Kidney tubule cell (primary cell): ENCODE measurements at places on chromosomes 7 and 10.

DNA sequence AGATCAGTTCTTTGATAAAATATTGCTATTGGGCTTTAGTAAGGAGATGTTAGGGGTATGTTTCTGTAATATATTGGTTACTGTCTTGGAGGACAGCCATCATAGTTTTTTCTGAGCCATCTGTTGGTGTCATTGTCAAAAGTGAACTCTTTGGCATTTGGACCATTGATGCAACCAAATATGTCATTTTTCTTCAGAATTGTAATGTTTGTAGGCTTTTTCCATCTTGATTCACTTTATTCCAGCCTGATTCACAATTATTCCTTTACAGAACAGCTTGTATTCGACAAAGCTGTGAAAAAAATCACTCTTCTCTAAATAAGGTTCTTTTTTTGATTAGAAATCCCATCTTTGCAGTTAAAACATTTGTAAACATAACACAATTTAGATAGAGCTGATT lies 37.4 kb downstream of the SMNDC1 start:
- no peak for DNase-seq

- no peak for DNase-seq
Observed at GRCh38 chr7:4132221-4132620, 549.9 kb upstream of the FOXK1 start.

DNA sequence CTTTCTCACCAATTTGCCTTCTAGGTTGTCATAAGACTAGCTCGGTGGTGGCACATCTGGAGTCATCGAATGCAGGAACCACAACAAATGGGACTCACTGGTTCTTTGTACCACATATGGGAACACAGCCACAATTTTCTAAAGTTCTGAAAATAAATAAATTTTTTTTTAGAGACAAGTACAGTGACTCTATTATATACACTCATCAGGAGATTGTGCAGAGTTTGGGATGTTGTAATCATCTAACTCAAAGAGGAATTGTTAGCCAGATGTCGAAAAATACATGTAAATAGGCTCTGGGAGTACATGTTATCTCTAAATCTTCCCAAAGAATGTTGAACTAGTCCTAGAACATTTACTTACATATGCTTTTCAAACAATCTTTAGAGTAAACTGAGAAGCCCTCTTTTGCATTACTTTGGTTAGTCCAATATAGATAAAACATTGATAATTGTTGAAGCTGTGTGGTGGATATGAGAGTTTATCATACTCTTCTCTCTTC lies 19.6 kb upstream of the SEPTIN7 start:
- no peak for DNase-seq

DNA sequence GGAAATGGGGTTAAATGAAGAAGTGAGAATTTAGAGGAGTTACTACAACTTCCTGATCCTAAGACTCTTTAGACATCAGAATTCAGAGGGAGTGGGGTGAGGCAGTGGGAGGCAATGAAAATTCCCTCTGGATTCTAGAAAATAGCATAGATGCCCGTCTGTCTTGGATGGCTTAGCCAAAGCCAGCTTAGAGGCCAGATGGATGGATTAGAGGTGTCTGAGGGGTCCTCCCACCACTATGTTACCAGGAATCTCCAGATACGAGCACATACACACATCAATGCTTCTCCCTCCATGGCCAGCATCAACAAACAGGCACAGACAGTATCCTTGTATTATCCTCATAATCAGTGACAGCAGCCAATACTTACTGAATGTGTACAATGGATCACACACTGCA lies 418.1 kb downstream of the PLXNA4 start:
- no peak for DNase-seq

DNA sequence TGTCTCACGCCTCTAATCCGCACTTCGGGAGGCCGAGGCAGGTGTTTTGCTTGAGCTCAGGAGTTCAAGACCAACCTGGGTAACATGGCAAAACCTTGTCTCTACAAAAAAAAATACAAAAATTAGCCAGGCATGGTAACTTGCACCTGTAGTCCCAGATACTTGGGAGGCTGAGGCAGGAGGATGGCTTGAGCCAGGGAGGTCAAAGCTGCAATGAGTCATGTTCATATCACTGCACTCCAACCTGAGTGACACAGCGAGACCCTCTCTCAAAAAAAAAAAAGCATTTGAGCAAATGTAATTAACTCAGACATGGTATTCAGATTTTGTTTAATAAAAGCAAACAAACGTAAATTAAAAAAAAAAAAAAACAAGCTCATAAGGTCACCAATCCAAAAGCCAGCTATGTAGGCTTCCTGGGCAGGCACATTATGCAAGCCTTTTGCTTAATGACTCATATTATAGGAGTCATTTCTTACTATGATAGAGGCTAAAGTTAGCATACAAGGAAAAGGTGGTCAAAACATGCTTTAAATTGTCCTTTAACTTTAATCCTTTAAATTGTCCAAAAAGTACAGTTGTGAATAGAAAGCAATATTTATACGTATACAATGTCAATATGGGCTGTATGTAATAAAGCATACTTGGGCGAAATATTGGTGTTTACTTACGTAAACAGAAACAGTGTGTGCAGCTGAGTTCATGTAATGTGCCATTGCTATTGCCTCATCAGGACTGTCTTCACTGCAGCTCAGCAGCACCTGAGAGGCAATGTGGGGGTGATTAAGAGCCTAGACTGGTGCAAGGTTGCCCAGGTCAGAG lies 13.0 kb downstream of the AKR1D1 start:
- DNase-seq = peak; percentile 70

GRCh38 chr7:127986581-127987521 lies 44.4 kb downstream of the LRRC4 start:
- DNase-seq = no peak

DNA sequence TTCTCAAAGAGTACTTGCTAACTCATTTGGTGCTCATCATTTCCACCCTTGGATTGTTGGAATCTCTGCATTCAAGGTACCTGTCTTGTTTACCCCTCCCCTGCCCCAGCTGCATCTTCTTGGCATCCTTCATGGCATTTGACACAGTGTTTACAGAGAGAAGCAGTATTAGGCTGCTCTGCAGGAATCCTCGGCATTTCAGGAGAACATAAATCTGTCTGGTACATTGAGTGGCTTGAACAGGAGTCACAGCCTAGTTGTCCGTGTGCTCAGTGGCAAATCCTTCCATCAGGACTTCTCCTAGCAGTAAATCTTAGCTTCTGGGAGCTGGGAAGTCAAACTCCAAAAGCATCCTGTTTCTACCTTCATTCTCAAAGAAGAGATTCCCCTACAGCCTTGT lies 136.8 kb upstream of the YAE1 start:
- DNase-seq = peak; percentile 19

GRCh38 chr7:51301806-51302205 lies 14.8 kb downstream of the COBL start:
- no peak for DNase-seq

GRCh38 chr7:7335215-7335614 lies 152.9 kb downstream of the C1GALT1 start:
- DNase-seq = no peak

- no peak for DNase-seq
Observed at GRCh38 chr7:16815001-16815400, 10.2 kb upstream of the AGR2 start.

GRCh38 chr10:13788711-13789447 lies 202.1 kb downstream of the PRPF18 start:
- peak; percentile 59 for DNase-seq

- no peak for DNase-seq
Observed at GRCh38 chr7:70113536-70113935, 515.3 kb downstream of the AUTS2 start.

GRCh38 chr10:97861097-97861750 lies 11.6 kb downstream of the GOLGA7B start:
- peak; percentile 91 for DNase-seq

- DNase-seq = no peak
Observed at GRCh38 chr10:29358010-29358616, 69.2 kb downstream of the LYZL1 start.

DNA sequence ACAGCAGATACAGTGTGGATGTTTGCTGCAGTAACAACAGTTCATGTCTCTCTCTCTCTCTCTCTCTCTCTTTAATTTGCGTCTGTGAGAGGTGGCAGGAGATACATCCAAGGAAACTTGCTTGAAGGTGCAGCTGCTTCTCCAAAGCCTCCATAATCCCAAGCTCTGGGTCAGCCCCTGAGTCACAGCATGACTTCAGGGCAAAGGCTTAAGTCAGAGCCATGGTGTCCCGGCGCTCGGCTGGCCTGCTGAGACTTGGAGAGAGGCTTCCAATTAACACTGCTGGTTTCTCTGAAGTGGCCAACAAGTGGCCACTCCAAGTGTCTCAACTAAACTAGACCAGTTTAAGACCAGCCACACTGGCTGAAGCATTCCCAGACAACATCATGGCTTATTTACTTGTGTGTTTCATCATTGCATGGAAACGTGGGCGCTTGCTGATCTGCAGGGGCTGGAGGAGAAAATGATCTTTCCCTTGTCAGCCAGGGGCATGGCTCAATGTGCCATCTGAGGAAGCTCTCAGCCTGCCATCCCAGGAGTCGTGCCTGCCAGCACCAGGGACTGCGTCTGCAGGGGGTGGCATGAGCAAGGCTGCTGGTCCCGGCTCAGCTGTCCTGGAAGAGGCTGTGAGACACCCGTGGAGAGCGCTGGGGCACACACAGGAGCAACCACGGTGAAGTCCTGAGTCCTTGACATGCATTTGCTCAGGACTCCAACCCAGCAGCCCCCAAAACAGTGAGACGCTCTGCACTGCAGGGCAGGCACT lies 254.2 kb downstream of the COBL start:
- no peak for DNase-seq

GRCh38 chr7:135508883-135509588 lies 866 bp downstream of the CNOT4 start:
- DNase-seq = peak; percentile 43

DNA sequence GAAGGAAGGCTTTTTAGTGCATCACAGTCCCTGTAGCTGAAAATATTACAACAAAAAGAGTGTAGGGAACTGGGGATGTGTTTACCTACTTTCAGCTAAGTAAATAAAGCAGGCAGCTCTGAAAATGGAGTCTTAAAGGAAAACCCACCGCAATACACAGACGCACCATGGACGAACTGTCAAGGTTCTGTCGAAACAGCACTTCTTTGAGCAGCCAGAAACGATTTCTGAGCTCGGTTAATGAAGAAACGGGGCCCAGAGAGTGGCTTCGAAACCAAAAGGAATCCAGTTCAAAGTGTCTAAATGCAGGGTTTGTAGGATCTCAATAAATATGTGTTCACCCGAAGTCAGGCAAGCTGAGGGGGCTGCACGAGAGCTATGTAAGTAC lies 275.4 kb upstream of the NEBL start:
- no peak for DNase-seq

DNA sequence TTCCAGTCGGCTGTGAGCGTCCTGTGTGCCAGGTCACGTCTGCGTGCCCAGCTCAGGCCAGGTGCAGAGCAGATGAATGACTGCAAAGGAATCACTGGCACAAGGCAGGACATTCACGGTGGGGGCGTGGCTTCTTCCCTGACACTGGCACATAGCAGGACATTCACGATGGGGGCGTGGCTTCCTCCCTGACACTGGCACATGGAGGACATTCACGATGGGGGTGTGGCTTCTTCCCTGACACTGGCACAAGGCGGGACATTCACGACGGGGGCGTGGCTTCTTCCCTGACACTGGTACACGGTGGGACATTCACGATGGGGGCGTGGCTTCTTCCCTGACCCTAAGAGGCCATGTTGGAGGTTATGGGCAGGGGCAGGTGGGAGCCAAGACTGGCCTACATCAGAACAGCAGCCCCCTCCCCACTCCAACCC lies 64.3 kb downstream of the MYL10 start:
- peak; percentile 65 for DNase-seq

GRCh38 chr10:114206902-114207301 lies 27.7 kb downstream of the TDRD1 start:
- DNase-seq = no peak

GRCh38 chr10:124245806-124246440 lies 152.5 kb upstream of the CHST15 start:
- no peak for DNase-seq

- no peak for DNase-seq
Observed at GRCh38 chr7:38300175-38300574, 26.7 kb upstream of the TARP start.

GRCh38 chr7:16205466-16205865 lies 215.9 kb downstream of the CRPPA start:
- DNase-seq = no peak

DNA sequence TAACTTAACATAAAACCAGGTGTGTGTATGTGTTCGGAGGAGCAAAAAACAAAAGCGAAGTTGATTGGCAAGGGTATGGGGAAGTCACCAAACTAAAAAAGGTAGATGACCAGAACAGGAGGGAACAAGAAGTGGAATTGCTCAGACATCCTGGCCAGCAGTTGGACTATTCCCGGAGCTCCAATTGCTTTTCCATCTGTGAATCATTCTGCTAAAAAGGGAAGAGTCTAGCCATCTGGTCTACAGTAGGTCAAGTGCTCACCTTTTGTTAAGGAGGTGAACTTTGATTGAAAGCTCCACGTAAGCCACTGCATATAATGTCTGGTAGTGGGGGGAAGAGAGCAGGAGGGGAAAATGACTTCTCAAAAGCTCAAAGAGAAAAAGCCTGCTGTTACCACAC lies 50.0 kb upstream of the BET1 start:
- peak; percentile 73 for DNase-seq

DNA sequence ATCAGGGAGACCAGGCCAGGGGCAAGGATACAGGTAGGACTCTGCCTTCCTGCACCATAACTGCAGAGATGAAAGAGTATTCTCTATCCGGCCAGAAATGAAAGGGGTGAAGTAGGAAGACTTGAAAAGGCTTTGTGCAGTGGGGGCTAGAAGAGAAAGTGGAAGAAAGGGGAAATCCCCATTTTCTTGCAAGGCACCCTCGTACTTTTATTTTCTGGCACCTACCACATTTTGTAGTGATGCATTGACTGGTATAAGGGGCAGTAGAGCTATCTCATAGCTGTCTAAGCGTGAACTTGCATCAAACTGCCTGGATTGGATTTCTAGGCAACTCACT lies 752 bp upstream of the CAMK2G start:
- DNase-seq = no peak

GRCh38 chr7:20865684-20866083 lies 79.0 kb upstream of the SP8 start:
- DNase-seq = no peak

- DNase-seq = no peak
Observed at GRCh38 chr7:36305648-36306047, 84.0 kb upstream of the ANLN start.

DNA sequence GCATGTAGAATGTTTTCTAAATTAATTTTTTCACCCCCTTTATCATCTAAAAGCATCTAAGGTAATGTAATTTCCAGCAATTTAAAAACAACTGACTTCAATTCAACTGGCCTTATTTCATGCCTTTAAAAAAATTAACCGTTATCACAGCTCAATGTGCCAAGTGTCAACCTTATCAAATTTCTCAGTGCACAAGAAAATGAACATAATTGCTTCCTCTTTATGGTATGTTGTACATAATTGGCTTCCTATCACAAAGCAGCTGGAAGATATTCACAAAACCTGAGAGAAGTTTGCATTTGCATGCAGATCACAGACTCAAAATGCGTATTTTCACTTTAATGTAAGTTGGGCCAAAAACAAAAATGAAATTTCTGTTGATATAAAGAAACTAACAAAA lies 966.4 kb downstream of the GRM8 start:
- no peak for DNase-seq

DNA sequence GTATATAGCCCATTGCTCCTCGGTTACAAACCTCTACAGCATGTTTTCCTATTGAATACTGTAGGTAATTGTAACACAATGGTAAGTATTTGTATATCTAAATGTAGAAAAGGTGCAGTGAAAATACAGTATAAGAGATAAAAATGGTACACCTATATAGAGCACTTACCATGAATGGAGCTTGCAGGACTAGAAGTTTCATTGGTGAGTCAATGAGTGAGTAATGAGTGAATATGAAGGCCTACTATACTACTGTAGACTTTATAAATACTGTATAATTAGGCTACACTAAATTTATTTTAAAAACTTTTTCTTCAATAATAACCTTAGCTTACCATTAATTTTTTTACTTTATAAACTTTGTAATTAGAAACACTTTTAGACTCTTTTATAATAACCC lies 239.7 kb downstream of the CDK14 start:
- DNase-seq = no peak
